ENCODE measurements at places on chromosomes 2 and 18.

GRCh38 chr2:109458512-109458911 lies 155.3 kb downstream of the SEPTIN10 start:
- DNase-seq, result no peak

GRCh38 chr2:33146102-33146501 lies 199.3 kb downstream of the LTBP1 start:
- DNase-seq, result no peak

DNA sequence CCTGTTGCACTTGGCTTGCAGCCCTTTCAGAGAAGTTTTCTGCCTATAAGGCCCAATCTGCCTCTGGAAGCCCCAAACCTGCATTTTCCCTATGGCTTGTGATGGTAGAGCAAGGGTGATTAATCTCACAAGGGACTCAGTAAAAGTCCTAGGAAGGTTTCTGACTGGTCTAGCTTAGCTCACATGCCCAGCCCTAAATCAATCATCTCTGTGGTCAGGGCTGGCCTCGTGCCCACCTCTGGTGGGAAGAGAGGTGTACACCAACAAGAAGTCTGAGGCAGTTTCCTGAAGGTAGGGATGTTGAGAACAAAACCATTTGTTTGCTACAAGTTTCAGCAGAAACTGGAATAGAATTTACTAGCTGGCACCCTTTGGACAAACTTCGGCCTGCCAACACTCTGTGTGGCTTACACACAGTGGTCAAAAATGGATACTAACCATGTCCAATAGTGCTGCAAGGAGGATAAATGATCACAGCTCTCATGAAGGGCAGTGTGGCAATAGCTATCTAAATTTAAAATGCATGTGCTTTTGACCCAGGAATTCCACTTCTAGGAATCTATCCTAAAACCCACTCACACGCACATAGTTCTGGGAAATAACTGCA lies 96.4 kb downstream of the EN1 start:
- no peak for DNase-seq

- no peak for DNase-seq
Measured at GRCh38 chr2:56292951-56293350, 109.2 kb downstream of the CCDC85A start.

GRCh38 chr2:7057865-7058400 lies 140.7 kb downstream of the RNF144A start:
- DNase-seq, result no peak

DNA sequence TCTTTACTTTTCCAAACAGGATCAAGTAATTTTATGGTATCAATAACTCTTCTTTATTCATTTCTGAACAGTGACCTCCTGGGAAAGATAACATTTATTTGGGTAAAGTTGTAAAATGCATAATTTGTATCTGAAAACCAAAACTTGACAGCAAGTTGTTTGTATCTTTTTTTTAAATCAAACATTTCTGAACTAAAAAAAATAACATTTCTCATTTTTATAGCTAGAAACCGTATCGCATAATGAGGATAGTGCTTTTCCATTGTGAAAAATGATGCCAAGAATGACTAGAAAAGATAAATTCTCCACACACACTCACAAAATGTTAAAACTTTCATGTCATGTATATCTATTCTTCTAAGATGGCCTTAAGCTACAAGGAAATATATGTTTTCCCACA lies 578.2 kb downstream of the RIT2 start:
- DNase-seq, result no peak

GRCh38 chr18:44819944-44820510 lies 139.3 kb downstream of the SETBP1 start:
- DNase-seq, result no peak

- no peak for DNase-seq
Measured at GRCh38 chr2:169349535-169349934, 12.8 kb downstream of the LRP2 start.

- no peak for DNase-seq
Measured at GRCh38 chr18:9001209-9001608, 101.3 kb upstream of the NDUFV2 start.

- DNase-seq, result no peak
Measured at GRCh38 chr2:205474741-205475415, 207.4 kb upstream of the NRP2 start.

DNA sequence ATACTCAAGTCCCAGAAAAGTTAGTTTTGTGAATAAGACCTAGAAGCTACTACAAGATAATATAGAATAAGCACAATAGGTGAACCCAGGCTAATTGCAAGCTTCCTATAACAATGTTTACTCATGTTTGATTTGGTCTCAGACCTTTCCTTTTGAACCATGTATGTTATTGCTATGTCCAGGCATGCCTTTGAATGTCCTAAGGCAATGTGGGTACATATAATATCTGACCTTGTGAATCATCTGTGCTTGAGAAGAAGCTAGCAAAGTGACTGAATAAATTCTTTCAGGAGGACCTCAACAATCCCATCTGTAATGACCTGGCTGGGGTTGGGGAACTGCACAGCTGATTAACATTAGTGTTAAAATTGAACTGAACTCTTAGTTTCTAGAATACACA lies 1285.9 kb upstream of the CELF4 start:
- DNase-seq, result no peak

- no peak for DNase-seq
Measured at GRCh38 chr2:236341721-236342120, 77.5 kb upstream of the ASB18 start.

DNA sequence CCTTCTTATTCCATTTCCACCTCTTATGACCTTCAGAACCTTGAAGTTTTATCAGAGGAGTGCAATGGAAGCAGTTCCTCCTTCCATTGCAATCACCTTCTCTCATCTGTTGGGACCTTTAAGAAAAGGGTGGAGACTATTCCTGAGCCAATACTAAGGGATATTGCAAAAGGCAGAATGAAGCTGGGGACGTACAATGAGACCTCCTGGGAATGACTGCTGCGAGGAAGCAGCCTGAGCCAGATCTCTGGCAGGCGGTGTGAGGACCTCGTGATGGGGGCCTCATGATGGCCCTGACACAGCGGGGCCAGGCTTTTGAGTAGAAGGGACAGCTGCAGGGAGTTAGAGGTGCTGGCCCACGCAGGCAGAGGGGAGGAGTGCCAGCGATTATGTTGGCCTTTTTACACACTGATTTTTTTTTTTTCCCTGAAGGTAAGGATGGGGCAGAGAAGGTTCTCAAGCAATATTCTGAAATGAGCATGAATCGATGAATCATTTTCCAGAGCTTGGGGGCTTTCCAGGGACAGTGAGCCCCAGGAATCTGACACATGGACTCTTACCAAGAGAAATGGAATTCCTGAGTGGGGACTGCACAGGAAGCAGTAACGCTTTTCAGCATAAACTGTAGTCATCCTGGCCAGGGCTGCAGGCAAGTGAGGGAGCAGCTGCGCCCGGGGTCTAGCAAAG lies 40.0 kb upstream of the LAPTM4A start:
- DNase-seq, result no peak

GRCh38 chr2:157508676-157509075 lies 64.8 kb upstream of the CYTIP start:
- no peak for DNase-seq

DNA sequence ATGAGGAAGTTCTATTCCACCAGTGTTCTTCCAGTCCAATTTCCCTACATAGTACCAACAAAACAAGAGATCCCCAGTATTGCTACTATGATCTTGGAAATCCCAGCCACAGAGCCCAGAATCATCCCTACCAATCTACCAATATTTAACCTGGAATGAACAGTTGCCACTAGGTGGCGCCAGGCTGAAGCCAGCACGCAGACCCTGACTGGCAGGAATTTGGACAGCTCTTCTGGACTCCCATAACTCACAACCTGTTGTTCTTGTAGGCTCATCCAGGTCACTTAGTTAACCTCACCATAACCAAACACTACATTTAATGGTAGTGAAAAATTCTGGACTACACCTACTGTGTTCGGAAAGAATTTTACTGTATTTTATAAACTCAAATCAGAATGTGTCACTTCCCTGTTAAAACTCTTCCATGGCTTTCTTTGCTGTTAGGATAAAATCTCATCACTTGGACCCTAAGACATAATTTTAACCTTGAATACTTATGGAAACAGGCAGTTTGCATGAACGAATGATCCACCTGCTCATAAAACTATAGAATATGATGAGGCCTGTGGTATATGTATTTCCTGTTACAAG lies 59.8 kb upstream of the SLC38A11 start:
- peak; percentile 71 for DNase-seq

GRCh38 chr2:237413777-237414661 lies at the start of gene COL6A3:
Gene COL6A3 (minus strand): TSS chr2:237414164. CDS start chr2:237396817, 17,347 bp downstream.
- no peak for DNase-seq

DNA sequence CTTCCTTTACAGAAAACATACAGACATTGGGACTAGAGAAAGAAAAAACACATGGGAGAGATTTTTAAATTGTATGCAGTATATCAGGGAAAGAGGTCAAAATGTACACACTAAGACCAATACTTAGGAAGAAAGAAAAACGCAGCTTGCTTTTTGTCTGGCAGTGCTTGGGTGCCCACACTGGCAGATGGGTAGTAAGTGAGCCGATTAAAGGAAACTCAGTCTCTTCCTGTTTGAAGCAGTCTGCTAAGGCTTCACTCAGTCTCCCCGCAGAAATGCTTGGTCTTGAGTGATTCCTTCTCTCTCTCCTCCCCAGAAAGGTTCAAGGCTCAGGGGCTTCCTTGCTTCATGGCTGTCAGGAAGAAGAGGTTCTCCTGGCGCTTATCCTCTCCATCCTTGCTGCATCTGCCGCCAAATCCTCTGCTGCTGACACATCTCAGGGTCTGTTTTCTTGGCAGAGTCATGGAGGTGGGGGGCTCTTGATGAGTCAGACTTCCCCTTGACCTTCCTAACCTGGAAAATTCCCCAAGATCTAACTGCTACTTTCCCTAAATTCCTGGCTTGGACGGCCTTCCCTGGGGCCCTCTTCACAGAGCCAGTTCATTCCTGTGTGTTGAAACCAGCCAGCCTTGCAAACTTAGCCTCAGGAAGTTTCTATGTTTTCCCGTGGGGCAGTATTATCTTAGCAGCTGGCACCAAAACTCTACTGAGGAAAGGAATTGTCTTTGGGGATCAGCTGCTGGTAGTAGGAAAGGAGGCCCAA lies 10.5 kb upstream of the TMSB10 start:
- DNase-seq, result no peak

- no peak for DNase-seq
Measured at GRCh38 chr2:241190291-241190981, 2.0 kb downstream of the ANO7 start.

- DNase-seq, result no peak
Measured at GRCh38 chr2:2890901-2891300, 486.7 kb downstream of the EIPR1 start.

DNA sequence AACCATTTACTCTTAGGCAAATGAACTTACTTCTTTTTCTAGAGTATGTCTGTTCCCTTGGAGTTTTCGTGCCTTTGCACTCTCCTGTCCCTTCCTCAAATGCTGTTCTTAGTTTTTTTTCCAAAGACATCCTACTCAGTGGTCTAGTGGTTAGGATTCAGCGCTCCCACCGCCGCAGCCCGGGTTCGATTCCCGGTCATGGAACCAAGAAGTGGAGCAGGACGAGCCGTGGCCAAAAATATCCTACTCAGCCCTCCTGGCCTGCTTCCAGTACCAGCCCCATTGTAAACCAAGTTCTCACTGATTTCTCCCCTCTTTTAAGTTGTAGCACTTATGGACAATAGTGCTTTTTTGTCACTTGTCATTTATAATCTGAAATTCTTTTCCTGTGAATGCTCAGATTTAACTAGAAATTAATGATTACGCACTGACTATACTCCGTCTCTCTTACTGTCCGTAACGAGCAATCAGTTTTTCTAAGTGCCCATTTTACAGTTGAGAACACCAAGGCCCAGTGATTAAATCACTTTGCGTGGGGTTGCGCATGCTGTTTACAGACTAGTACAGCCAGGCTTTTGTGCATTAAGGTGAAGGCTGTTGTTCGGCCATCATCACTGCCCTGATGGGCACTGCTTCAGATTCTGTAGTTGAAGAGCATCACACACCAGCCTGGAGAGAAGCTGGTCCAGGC lies 17.9 kb downstream of the GREB1 start:
- DNase-seq, result no peak

GRCh38 chr2:63631501-63631900 lies 42.7 kb downstream of the MDH1 start:
- no peak for DNase-seq

- DNase-seq, result peak; percentile 96
Measured at GRCh38 chr2:201231781-201232466, 28.4 kb upstream of the CASP8 start.

- no peak for DNase-seq
Measured at GRCh38 chr2:121476684-121477083, 54.0 kb upstream of the RNU4ATAC start.

- no peak for DNase-seq
Measured at GRCh38 chr2:43542285-43542933, 53.4 kb downstream of the THADA start.

- DNase-seq, result no peak
Measured at GRCh38 chr18:59569390-59569791, 127.8 kb downstream of the CCBE1 start.

DNA sequence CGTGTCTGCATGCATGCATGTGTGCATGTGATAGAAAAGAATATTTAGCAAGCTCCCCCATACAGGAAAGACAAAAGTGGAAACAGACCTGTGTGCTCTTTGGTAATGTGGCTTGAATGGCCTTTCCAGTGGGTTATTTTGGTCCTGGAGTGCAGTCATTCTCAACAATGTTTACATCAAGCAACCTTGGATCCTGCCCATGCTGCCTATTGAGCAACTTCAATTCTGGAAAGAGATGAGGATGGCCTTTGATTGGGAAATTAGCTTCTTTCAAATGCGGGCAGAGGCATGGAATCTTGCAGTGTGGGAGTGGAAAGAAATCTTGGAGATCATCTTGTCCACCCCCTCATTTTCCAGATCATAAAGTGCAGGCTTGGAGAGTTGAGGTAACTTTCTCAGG lies 87.2 kb upstream of the SMAD2 start:
- DNase-seq, result no peak

- DNase-seq, result no peak
Measured at GRCh38 chr2:157501026-157501425, 57.1 kb upstream of the CYTIP start.

- DNase-seq, result no peak
Measured at GRCh38 chr2:128379021-128380015, 60.6 kb upstream of the HS6ST1 start.

DNA sequence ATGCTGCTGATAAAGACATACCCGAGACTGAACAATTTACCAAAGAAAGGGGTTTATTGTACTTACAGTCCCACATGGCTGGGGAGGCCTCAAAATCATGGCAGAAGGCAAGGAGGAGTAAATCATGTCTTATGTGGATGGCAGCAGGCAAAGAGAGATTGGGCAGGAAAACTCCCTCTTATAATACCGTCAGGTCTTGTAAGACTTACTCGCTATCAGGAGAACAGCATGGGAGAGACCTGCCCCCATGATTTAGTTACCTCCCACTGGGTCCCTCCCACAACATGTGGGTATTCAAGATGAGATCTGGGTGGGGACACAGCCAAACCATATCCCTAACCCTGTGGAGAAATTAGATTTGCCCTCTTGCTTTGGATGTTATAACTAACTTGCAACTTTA lies 1068.0 kb upstream of the ZEB2 start:
- no peak for DNase-seq

Data from stimulated activated naive CD8-positive, alpha-beta T cell treated with anti-CD3 and anti-CD28 coated beads, Interleukin-15, Interleukin-2, amounts not matched to agents 100 U/mL and 50 U/mL, for 24 hours (primary cell).